ENCODE measurements at places on chromosomes 6 and 20. TPM values are rescaled to one million over a fixed set of nuclear protein-coding genes. Genes with fewer than 3 reads are reported as not detected.

ZKSCAN4 gene
- polyA plus RNA-seq, result 2.5 TPM

CTSZ gene
- polyA plus RNA-seq, result not detected

SUMO4 gene
- 2.7 TPM for polyA plus RNA-seq

FAXC gene
- polyA plus RNA-seq, result 36.1 TPM

PHACTR2 gene
- polyA plus RNA-seq, result 121 TPM

SLC52A3 gene
- polyA plus RNA-seq, result not detected

CYP39A1 gene
- polyA plus RNA-seq, result 22.6 TPM

TFB1M gene
- 29.2 TPM for polyA plus RNA-seq

CD2AP gene
- polyA plus RNA-seq, result 4.2 TPM

DUSP15 gene
- not detected for polyA plus RNA-seq

CST5 gene
- not detected for polyA plus RNA-seq

CSNK2A1 gene
- 127 TPM for polyA plus RNA-seq

RWDD2A gene
- polyA plus RNA-seq, result 10.8 TPM

DPPA5 gene
- not detected for polyA plus RNA-seq

POU3F2 gene
- 2.4 TPM for polyA plus RNA-seq

NCOA6 gene
- polyA plus RNA-seq, result 27.8 TPM

OTOR gene
- polyA plus RNA-seq, result 35.0 TPM

KIAA0408 gene
- 258 TPM for polyA plus RNA-seq

SPAG4 gene
- polyA plus RNA-seq, result not detected

SIRPB2 gene
- polyA plus RNA-seq, result not detected

ADGRF5 gene
- not detected for polyA plus RNA-seq

TCF21 gene
- not detected for polyA plus RNA-seq

CLPSL1 gene
- not detected for polyA plus RNA-seq

CGA gene
- not detected for polyA plus RNA-seq

TNFAIP3 gene
- 0.24 TPM for polyA plus RNA-seq

HTR1E gene
- 0.58 TPM for polyA plus RNA-seq

MTG2 gene
- polyA plus RNA-seq, result 12.9 TPM

SLC2A10 gene
- not detected for polyA plus RNA-seq

DAAM2 gene
- not detected for polyA plus RNA-seq

PAX1 gene
- not detected for polyA plus RNA-seq

CLVS2 gene
- 16.6 TPM for polyA plus RNA-seq

TMX4 gene
- polyA plus RNA-seq, result 110 TPM

SOX4 gene
- polyA plus RNA-seq, result 3.5 TPM

GGTLC1 gene
- polyA plus RNA-seq, result not detected

C20orf202 gene
- 3.3 TPM for polyA plus RNA-seq

RTEL1 gene
- not detected for polyA plus RNA-seq

THEMIS gene
- not detected for polyA plus RNA-seq

ZNF512B gene
- 0.05 TPM for polyA plus RNA-seq

MYB gene
- polyA plus RNA-seq, result not detected

GMPR gene
- polyA plus RNA-seq, result 55.6 TPM

ENPP5 gene
- 295 TPM for polyA plus RNA-seq

TBC1D22B gene
- polyA plus RNA-seq, result 2.0 TPM
